Stomach (tissue), 19 donors: ENCODE measurements at places on chromosomes 5 and 9.

DNA sequence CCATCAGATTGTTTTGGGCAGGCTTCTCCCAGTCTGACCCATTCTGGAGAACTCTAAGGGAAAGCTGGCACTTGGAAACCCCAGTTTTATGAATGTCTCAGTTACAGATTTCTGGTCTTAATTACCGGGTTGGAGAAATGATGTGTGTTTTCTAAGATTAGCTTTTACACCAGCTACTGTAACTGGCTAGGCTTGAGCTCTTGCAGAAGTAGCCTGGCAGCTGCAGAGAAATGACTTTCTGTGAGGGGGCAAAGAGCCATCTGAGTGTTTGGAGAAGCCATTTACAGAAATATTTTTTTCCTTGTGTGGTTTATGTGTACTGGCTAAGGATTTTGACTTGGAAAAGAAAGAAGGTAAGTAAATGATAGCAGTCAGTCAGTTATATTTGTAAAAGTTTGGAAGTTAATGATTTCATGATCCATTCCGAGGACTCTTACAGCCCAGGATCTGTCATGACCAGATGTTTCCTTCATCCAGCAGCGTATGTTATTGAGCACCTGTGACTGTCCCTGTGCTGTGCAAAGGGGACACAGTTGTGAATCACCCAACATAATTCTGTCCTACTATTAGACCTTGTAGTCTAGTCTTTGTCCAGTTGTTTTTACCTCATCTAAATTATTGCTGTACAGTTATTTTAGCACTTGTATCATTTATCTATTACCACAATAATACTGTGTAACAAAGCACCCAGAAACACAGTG, 53.7 kb upstream of the GDNF start:
- DNase-seq: no peak

GRCh38 chr9:19409401-19410194, 789 bp downstream of the ACER2 start:
- DNase-seq: peak; percentile 77

DNA sequence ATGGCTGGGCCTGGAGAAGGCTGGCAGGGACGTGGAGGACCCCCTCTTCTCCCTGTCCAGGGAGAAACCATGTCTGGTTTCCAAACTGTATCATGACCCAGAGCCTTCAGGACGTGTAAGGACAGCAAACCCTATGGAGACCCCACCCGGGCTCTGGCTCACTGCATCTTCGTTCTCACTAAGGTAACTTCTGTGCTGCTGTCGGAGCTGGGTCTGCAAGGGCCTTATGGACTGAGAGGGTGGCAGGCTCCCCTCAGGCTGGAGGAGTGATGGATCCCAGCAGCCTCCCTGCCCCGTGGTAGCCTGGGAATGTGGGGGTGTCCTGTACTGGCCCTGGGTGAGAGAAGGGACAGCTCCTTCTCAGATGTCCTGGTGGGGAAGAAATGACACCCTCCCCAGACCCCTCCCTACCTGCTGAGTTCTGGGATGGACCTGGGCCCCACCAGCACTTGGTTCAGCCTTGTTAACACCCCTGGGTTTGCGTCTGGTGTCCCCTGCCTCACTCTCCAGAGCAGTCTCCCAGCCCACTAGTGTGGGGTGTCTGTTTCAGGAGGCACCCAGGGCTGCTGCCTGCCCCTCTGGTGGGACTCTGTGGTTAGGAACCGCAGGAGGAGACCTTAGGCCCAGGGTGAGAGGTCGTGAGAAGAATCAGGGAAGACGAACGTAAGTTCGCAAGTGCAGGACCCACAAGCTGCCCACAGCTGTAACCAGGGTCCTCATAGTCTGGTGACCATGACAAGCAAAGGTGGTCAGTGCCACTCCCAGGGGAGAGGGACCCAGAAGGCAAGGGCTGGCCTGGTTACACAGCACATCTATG, 6.6 kb downstream of the SPATA31E1 start:
- no peak for DNase-seq

DNA sequence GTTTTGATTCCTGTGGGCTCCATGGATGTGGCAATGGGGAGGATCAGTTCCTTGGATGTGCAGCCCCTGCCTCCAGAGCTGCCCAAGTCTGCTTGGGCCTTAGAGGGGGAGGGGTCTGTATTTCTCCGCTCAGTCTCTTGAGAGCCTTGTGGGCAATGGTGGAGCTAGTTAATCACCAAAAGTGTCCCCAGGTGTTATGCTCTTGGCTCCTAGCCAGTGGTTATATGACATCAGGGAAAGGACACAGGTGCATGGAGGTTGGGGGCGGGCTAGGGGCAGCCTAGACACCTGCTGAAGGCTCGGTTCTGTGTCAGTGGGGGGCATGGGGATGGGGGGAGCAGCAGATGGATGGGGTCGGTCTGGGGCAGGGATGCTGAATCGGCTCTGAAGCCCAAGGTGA, 12.4 kb upstream of the ARAP3 start:
- no peak for DNase-seq

DNA sequence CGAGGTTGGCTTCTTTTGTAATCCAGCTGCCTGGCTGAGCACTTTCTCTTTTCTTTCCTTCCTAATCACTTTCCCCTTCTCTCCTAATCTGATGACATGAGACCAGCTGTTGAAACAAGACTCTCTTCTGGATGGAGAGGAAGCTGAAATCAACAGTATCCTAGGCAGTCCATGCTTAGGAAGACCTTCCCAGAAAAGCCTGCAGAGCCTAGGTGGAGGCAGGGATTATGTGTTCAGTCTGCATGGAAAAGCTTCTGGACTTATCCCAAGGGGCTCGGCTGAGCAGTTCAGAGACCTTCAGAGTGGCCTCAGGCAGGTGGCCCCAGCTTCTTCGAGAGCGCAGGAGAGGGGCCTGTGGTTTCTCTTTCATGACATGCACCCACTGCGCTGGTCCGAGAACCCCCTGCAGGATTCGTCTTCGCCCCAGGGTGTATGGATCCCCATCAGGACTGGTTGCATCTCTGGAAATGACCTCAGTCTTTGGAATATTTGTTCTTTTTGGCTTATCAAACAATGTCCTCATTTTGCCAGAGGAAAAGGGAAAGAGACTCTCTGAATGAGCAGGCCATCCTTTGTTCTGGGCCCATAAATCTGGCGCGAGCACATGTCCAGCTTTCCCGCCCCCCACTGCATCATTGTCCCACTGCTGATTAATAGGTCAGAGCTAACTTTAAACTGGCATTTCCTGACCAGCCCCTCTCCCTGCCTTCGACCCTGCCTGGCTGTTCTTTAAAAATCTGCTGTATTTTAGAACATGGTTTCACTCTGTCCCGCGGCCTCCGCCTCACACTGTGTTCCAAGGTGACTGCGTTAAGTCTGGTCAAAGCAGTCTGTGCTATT, 177.9 kb upstream of the KLF4 start:
- DNase-seq: peak; percentile 40

GRCh38 chr9:137128862-137129455, 10.0 kb upstream of the GRIN1 start:
- DNase-seq: peak; percentile 35

DNA sequence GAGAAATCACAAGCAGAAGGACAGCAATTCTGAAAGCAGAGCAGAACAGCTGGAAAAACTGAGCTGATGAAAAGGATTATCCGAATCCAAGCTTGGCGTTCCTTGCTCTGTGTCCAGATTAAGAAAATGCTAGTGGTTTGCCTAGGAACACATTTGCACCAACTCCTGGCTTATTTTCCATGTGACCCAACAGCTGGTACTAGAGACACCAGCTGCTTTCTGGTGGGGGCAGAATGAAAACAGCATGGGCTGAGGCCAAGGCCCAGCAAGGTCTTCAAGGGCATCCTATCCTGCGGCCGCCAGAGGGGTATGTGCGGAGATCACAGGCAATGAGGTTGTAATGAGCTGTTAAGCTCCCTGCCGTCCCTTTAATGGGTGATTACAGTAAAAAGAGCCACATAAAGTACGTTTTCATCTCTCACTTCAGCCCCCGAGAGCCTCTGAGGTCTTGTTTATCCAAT, 131.5 kb downstream of the DOCK8 start:
- DNase-seq: no peak

DNA sequence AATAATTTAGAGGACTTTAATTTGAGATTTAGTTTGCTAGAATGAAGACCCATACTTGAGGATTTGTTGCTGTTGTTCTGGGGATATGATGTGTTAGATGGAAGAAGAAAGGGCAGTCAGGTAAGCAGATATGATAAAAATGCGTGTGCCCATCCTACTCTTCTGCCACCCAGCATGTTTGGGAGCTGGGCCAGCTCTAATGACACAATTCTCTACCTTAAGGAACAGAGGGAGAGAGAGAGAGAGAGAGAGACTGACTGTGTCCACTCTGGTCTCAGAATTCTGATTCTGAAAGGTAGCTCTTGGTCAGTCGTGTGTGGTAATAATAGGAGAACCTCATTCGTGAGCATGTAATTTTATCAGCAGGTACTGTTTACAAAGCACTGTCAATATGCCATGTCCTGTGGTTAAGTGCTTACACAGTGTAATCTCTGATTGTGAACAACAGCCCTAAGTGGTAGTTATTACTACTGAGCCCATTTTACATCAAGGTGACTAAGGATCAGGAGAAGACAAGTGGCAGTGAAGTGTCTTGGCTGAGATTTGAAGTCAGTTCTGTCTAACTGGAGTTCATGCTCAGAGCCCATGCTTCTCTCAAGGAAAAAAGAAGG, 307.4 kb upstream of the SEMA6A start:
- peak; percentile 37 for DNase-seq

DNA sequence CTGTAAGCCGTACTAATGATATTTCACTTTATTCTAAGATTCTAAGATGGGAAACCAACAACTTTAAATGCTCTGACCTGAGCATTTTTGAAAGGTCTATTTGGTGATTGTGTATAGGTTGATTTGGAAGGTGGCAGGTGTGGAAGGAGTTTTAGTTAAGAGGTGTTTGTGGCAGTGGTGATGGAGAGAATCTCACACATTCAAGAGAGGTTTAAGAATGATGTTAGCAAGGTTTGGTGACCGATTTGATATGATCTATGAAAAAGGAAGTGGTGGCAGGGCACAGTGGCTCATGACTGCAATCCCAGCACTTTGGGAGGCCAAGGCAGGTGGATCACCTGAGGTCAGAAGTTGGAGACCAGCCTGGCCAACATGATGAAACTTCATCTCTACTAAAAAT, 319.2 kb upstream of the CD180 start:
- no peak for DNase-seq

DNA sequence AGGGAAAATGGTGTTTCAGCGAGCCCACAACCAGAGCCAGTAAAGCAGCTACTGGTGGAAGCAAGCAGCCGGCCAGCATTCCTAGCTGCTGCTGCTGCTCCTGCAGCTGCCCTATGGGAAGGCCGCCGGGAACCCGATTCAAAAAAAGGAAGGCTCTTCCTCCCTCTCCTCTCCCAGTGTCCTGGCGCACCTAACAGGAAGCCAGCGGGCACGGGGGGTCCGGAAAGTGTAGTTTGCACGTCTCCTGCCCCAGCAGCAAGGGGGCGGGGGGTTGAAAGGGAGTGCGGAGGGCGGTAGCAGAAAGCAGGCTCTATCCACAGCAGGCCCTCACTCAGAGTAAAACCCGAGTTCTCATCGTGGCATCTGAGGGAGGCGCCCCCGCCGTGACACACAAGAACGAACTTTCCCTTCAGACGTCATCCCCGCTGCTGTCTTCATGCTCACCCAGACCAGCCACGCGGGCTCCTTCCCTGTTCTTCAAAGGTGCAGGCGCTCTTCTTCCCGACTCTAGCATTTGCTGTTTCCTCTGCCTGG, 16.5 kb downstream of the GRXCR2 start:
- DNase-seq: peak; percentile 30

DNA sequence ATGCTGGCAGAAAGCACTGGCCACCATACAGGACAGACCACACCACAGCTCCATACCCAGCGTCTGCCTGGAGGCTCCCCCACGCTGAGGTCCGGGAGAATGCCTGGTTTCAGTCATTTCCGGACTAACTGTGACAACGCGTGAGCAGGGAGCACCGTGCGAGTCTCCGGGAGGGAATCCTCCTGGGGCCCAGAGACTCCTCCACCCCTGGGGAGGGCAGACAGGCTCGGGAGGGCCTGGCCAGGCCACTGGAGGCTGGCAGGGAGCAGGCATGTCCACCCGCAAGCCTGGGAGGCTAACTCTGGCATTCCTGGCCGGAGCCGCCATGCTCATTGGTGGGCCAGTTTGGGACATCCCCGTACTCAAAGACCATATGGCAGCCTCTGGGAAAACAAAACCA, 6.5 kb downstream of the BRD3OS start:
- no peak for DNase-seq

GRCh38 chr5:175378444-175379028, 65.4 kb downstream of the DRD1 start:
- DNase-seq: peak; percentile 37

DNA sequence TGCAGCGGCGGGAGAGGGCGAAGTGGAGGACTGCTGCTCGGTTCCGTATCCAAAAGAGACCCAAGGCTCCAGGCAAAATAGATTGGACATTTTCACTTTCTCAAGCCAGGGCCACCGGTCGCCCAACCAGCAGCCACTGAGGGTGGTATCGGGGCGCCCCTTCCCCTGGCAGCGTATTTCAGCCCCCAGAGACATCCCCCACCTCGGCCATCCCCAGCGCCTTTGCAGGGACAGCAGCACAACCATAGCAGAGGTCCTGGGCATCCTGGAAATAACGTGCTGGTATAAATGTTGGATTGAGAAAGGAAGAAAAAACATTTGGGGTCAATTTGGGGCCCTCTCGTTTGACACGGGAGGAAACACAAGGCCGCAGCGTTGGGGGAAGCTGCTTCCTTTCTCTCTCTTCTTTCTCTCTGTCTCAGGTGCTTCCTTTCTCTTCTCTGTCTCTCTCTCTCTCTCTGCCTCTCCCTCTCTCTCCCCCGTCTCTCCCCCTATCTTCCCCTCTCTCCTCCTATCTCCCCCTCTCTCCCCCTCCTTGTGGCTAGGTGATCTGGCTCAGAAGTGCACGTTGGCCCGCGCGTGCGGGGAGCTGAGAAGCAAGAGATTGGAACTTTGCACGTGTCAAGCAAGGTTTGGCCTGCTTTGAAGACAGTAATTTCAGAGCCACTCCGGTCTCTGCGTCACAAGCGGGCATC, 624 bp upstream of the RETREG1 start:
- DNase-seq: peak; percentile 30

- peak; percentile 54 for DNase-seq
Measured at GRCh38 chr9:125189011-125189360, 617 bp downstream of the PPP6C start.

DNA sequence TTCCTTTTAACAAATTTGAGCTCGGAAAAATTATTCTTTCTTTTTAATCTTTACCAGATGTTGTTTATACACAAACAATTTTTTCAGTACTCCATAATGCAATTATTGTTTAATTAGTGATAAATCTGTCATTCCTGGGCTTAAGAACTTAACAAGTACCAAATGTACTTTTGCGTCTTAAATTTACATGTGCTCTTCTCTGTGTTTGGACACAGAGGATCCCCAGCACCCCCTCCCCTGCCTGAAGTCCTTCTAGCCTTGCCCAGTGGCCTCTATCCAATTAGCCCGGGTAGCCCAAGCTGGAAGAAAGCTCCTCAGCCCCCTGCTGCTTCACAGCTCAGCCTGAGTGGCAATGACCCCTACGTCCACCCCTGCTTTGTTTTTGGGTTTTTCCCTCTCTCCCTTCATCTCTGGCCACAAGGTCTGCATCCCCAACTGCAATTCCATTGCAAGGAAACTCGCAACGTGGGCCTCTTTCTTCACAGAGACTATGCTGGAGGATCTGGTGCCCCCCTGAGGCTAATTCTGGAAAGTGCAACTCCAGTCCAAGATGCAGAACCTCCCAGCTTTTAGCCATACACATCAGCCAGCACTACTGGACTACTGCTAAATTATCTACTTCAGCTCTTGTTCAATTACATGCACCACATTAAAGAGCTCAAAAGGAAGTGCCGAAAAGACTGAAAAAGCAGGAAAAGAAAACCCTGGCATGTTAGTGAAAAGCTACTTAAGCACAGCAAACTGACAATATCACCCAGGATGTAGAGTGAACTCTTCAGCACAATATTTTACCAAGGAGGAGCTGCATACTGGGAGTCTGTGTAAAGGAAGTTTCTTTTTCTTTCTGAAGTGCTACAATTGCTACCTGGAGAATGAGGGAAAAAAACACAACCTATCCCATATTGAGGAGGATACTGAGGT, 186.2 kb downstream of the FANCC start:
- peak; percentile 90 for DNase-seq
